ENCODE measurements at places on chromosomes 5 and 9.

DNA sequence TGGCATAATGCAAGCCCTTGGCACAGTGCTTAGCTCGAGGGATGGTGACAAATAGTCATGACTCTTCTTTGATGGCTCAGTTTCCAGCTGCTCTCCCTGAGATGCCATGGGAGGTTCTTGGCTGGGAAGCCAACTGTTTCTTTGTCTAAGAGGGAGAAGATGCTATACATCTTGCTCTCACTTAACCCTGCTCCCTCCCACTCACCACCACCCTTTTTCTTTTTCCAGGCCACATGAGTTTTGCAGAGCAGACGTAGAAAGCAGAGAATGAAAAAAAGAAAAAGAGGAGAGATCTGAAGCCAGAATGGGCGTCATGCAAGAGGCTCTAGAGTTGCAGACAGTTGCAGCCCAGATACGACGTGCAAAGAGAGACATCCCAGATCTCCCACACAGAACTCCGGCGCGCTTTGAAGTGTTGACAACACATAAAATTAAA lies 160.5 kb downstream of the FGF18 start:
- no peak for DNase-seq

- no peak for DNase-seq
These were observed 281.6 kb downstream of the ZSWIM6 start for GRCh38 chr5:61613679-61614078.

DNA sequence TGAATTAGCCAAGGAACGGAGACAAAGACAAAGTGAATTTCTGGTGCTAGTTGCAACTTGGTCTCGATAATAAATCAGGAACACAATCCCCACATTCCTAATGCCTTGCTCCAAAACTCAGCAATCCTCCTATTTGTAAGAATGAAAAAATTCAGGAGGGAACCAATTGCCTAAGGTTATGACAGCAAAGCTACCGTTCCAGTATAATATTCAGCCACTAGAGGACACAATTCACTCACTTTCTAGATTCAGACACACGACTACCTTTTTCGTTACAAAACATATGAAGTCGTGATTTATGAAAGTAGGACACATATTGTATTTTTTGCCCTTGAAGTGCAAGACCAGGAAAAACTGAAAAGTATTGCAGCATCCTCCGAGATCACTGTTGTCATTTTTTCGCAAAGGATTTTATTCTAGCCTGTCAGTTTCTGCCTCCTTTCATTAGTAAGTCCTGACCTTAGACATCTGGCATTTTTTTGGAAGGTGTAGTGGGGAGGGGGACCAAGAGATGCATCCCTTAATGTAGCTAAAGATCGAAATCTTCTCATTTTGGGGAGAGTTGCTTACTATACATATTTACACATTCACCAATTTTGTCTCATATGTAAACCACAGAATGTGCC lies 133.1 kb downstream of the DOCK8 start:
- DNase-seq: peak; percentile 34

- DNase-seq: no peak
These were observed 181.1 kb upstream of the RAD23B start for GRCh38 chr9:107102011-107102410.

DNA sequence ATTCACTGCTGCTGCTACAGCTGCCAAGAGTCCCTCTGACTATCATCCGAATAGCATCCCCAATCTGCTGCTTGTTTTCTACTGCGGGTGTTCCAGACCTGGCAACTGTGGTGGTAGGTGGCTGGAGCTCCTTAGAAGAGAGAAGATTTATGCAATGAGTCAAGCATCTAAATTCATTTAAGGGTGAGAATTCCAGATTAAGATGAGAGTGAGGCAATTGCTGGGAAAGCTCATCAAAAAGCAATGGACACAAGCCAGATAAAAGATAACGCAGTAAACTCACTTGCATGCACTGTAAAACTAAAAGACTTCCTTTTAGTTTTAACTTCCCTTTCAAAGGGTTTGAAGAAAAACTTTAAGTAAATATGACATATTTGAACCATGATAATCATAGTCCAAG lies 3.9 kb downstream of the PLK2 start:
- no peak for DNase-seq

DNA sequence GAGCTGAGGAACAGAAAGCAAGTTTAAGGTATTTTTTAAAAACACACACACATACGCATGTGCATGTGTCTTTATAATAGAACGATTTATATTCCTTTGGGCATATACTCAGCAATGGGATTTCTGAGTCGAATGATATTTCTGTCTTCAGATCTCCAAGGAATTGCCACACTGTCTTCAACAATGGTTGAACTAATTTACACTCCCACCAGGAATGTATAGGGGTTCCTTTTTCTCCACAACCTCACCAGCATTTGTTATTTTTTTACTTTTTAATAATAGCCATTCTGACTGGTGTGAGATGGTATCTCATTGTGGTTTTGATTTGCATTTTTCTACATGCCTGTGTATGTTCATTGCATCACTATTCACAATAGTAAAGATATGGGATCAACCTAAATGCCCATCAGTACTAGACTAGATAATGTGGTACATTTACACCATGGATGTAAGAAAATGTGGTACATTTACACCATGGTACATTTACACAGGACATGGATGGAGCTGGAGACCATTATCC lies 60.3 kb upstream of the MAP3K1 start:
- no peak for DNase-seq

DNA sequence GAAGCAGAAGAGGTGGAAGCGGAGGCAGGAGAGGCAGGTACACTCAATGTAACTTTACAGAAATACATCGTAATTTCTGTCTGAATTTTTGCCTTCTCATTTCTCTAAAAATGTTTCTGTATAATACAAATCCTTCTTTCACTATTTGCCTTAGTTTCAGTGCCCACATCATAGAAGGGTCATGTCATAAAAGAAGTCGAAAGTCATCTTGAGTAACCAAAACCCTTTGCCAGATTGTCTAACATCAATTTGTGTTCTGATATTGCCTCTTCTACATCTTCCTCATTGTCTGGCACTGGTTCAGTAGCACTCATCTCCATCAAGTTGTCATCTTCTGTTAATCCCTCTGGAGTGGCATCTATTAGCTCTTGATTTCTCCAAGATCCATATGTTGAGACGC lies 6.2 kb upstream of the CYFIP2 start:
- no peak for DNase-seq

- DNase-seq: no peak
These were observed 52.6 kb downstream of the RFK start for GRCh38 chr9:76341616-76342015.

DNA sequence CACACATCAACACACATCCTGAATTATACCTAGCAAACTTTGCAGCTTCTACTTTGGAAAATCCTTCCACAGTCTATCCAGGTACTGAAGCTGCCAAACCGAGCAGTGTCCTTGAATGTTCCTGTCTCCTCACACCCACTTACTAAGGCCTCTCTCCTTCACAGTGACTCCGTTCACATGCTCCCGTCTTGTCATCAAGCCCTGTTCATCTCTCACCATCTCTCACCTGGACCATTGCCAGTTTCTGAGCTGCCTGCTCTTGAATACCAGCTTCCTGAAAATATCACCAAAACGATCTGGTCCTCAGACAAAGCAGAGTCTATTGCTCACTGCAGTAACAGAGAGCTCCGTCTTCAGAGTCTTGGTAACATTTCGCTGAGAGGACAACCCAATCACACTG lies 57.4 kb downstream of the GCNT1 start:
- no peak for DNase-seq

- DNase-seq: no peak
These were observed 409.5 kb downstream of the PDE4D start for GRCh38 chr5:59483971-59484472.

- DNase-seq: no peak
These were observed 412 bp downstream of the FGF18 start for GRCh38 chr5:171419688-171420430.

DNA sequence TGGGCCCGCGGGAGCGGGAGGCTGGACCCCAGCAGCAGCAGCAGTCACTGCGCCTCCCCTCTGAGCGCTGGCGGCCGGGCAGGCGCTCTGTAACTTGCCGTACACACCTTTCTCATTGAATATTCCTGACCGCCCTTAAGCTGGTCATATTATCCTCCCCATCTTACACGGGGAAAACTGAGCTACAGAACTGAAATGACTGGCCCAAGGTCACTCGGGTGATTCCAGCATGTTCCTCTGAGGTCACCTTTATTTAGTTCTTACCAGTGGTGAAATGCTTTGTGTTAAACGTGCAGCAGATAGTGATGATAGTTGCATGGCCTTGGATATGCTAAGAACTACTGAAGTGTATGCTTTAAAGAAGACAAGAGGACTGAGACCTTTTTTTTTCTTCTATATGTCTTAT lies 607 bp downstream of the UQCRQ start:
- DNase-seq: no peak

- DNase-seq: peak; percentile 40
These were observed 4.4 kb upstream of the OR2S2 start for GRCh38 chr9:35962126-35962906.

DNA sequence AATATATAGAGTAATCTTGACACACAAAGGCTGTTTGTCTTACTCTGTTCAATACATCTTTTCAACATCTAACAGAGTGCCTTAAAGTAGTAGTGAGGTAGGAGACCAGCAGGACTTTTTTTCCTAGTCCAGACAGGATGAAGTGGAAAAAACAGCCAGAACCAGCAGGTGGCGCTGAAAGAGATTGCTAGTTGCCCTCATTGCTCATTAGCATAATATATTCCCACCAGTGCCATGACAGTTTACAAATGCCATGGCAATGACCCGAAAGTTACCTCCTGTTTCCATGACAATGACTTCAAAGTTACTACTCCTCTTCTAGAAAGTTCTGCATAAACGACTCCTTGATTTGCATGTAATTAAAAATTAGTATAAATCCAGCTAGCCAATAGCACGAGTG lies 387.4 kb downstream of the ACTL7B start:
- peak; percentile 65 for DNase-seq

DNA sequence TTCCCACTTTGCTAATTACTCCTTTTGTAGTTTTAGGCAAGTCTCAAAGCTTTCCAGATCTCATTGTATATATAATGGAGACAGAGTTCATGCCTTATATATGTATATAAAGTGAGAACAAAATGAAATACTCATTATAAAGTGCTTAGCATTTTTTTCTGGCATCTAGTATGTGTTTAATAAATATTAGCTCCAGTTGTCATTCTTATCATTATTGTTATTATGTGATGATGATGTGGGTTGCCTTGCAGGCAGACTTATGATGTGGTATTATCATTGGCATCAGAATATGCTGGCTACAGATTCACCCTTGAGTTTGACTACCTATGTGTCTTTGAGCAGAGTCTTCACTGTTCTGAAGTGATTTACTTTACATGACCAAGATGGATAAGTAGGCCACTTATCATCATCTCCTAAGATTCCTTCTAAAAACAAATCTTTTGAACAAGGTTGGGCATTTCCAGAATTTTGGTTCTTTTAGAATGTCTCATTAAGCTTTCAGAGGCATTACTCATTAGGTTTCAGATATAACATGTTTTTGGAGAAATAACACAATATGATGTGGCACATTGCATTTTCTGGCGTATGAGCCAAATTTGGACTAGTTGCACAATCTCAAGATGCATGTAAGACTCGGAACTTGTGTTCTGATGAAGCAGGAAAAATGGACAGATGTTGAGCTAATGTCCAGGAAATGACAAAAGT lies 145.6 kb upstream of the TNC start:
- no peak for DNase-seq

- DNase-seq: no peak
These were observed 134.9 kb downstream of the RGS3 start for GRCh38 chr9:113598451-113598850.

- no peak for DNase-seq
These were observed 1.6 kb downstream of the FABP6 start for GRCh38 chr5:160230686-160231527.

GRCh38 chr9:107018861-107019545 lies 156.0 kb downstream of the ZNF462 start:
- DNase-seq: no peak

- peak; percentile 85 for DNase-seq
These were observed 54.8 kb upstream of the CDKN2AIPNL start for GRCh38 chr5:134466241-134467069.

DNA sequence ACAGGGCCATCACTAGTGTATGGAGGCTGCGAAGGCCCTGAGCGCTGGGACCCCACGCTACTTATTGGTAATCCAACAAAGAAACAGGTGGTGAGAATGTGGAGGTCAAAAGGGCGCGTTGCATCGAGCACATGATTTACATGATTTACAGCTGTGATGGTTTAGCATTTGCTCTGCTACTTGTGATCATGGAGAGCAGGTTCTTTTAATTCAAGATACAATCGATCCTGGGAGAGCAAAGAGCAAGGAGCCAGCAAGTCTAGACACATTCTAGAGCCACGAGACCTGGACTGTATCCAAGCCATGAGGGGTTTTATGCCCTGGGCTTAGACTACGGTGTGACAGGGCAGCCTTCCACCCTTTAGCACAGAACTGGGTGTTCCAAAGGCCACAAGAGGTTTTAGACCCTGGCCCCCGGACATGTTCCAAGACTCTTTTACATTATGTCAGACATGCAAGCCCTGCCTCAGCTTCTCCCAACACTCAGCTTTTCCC lies 47.0 kb upstream of the CLK4 start:
- no peak for DNase-seq

- DNase-seq: no peak
These were observed 12.7 kb downstream of the CSF1R start for GRCh38 chr5:150073677-150074076.

DNA sequence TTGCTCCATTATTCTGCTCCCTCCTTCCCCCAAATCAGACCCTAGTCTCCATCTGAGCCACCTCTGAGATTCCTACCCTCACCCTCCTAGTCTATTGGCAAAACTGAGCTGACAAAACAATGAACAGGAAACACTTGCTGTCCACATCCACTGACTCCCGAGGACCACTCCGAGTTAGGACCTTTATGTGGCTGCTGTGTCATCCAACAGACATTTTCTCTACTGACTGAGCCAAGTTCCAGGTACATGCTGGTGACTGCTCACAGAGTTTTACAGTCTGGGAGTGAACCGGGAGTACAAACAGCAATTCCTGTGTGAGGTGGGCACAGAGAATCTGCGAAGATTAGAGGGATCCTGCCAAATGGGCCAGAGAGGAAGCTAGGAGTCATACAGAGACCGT lies 39.2 kb downstream of the CFAP90 start:
- DNase-seq: no peak

DNA sequence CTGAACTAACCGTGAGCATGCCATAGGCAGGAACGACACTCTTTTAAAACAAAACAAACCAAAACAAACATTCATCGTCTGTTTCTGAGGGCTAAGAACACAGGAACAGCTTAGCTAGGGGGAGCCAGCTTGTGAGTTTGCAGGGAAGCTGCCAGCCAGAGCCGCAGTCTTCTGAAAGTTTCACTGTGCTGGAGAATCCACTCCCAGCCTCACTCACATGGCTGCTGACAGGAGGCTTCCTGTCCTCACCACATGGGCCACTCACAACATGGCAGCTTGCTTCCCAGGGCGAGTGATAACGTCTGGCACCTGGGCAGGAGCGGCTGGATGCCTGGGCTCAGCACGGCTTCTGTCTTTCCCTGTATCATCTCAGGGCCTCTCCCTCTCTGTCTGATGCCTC lies 275.2 kb downstream of the MSX2 start:
- no peak for DNase-seq

DNA sequence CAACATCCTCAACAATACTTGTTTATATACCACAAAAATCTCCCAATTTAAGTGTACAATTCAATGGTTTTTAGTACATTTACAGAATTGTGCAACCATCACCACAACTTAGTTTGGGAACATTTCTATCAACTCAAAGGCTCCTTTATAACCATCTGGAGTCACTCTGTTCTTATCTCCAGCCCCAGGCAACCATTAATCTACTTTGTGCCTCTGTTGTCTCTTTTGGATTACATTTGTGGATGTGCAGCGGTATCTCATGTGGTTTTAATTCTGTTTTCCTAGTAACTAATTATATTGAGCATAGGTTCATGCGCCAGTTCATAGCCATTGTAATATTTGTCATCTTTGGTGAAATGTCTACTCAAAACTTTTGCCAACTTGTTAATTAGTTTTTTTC lies 14.4 kb downstream of the ADAMTS19 start:
- no peak for DNase-seq

All from NCI-H460 (cell line).